Calu3 (cell line): ENCODE measurements at places on chromosomes 2 and 18.

GRCh38 chr2:73208258-73208657, 5.8 kb upstream of the SMYD5 start:
- DNase-seq = no peak

GRCh38 chr2:206502729-206503128, 59.4 kb downstream of the ADAM23 start:
- no peak for DNase-seq

GRCh38 chr2:230418341-230419016, 2.5 kb downstream of the SP100 start:
- DNase-seq = no peak

- DNase-seq = peak; percentile 18
These were observed 54.8 kb upstream of the ZC3H15 start for GRCh38 chr2:186431306-186431705.

- no peak for DNase-seq
These were observed 72.1 kb upstream of the LINC00305 start for GRCh38 chr18:64220941-64221340.

DNA sequence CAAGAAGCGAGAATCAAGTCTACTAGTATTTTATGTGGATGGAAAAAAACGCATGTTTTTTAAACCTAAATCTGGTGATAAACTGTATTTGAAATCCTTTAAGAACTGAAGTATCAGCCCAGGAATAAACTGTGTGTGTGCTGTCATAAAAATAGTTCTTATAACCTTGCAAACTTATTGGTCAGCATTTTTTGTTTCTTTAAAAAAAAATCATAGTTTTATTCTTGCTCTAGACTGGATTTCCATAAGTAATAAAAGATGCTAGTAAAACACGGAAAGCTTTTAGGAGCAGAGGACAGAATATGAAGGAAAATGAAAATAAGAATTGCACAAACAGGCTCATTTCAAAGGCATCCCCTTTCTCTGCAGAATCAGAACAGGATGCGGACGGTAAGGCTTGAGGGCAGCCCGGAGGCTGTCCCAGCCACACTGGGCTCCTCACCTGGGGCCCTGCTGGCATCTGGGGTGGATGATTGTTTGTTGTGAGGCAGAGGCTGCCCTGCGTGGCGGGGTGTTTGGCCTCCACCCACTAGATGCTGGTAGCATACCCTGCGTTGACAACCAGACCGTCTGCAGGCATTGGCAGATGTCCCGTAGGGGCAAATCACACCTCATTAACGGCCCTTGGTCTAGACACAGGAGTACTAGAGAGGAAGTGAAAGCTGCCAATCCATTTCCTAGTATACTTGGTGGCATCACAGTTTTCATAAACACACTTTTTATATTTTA, 52.5 kb downstream of the MBP start:
- no peak for DNase-seq

DNA sequence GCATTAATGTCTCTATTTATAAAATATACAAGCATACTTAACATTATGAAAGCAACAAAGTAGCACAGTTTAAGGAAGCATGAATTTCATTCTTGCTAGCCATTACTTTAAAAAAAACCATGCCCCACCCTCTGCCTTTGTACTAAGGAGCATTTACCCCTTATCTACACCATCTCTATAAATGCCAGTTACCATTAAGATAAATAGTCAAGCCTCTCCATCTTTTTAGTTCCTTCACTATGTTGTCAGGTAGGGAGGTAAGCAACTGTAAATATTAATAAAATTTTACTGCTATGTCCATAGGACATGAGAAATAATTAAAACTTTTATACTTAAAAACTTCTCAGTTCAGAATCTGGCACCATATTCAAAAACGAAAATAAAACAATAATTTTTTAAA, 42.1 kb downstream of the ROCK1 start:
- no peak for DNase-seq

- DNase-seq = peak; percentile 33
These were observed 1.3 kb downstream of the PTMA start for GRCh38 chr2:231709636-231709980.

GRCh38 chr2:118492335-118492734, 355.1 kb downstream of the EN1 start:
- no peak for DNase-seq

GRCh38 chr2:122704109-122704563, 948.7 kb downstream of the TSN start:
- DNase-seq = no peak

DNA sequence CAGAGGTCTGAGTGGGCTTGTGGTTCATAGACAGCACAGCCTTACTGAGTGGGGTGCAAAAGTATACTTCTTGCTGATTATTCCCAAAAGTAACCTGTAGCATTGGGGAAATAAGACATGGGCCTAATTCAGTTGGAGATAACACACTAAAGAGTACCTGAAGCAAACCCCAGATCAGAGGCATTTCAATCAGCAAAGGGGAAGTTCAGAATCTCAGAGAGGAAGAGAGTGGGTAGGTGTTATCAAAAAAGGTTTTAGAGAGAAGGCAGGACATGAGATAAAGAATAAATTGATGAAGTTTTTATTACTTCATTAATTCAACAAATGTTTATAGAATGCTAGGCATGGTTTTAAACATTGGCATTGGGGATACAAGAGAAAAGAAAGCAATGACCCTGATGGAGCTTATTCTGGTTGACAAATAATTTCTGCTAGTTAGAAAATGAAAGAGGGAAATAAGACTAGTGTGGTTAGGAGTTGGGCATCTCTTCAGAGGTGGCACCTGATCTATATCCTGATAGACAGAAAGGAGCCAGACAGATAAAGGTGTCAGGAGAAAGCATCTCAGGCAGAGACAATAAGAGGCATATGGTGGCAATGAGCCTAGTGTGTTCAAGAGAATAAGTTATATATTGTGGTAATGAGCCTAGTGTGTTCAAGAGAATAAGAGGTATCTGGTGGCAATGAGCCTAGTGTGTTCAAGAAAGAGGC, 153.8 kb upstream of the SETBP1 start:
- DNase-seq = no peak

- DNase-seq = peak; percentile 2
These were observed 229.5 kb upstream of the ZC3H15 start for GRCh38 chr2:186256540-186256939.

- no peak for DNase-seq
These were observed 67.2 kb downstream of the SRD5A2 start for GRCh38 chr2:31513553-31513952.

- DNase-seq = no peak
These were observed 47.2 kb downstream of the CLIP4 start for GRCh38 chr2:29162204-29162928.

DNA sequence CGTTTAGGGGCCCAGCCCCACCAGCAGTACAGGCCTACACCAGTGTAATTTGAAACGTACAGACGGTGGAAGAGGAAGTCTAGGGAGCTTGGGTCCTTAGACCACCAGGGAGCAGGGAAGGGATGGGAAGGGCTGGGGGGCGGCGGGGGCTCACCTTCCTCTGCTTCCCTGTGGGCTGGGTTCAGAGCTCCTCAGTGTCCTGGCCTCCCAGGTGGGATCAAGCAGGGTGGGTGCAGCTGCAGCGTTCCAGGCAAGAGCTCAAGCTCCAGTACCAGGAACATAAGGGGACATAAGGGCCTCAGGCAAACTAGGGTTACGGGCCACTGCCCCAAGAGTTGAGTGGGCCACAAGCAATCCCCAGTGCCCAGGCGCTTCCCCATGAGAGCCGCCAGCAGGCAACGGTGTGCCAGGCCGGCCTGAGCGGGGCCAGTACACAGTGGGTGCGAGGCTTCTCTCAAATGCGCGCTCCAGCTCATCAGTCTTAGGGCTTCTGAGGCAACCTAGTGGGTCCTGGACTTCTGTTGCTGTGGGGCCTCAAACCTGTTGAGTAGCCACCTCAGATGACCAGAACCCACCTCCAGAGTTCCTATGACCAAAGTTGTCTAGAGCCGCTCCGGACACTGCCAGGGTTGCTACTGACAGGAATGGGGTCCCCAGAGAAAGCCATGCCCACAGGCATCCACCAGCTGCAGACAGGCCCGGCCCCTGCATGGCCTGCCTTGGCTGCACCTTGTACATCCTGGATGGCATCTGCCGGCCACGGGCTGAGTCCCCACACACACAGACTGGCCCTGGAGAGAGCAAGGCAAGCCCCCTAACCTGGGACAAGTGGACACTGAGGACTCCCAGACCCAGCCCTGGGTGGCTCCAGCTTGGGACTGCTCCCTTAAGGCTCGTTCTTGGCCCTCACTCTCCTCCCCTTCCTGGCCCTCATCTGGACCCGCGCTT, 5.2 kb downstream of the ANKRD23 start:
- no peak for DNase-seq

- no peak for DNase-seq
These were observed 16.4 kb downstream of the KLF11 start for GRCh38 chr2:10059552-10060335.

GRCh38 chr2:1020206-1020605, 69.6 kb downstream of the SNTG2 start:
- DNase-seq = no peak

GRCh38 chr18:10386049-10386448, 68.4 kb upstream of the APCDD1 start:
- no peak for DNase-seq

- peak; percentile 24 for DNase-seq
These were observed 1435.7 kb downstream of the LRP1B start for GRCh38 chr2:140695155-140695554.

GRCh38 chr2:214830794-214831346, 21.4 kb upstream of the BARD1 start:
- no peak for DNase-seq

DNA sequence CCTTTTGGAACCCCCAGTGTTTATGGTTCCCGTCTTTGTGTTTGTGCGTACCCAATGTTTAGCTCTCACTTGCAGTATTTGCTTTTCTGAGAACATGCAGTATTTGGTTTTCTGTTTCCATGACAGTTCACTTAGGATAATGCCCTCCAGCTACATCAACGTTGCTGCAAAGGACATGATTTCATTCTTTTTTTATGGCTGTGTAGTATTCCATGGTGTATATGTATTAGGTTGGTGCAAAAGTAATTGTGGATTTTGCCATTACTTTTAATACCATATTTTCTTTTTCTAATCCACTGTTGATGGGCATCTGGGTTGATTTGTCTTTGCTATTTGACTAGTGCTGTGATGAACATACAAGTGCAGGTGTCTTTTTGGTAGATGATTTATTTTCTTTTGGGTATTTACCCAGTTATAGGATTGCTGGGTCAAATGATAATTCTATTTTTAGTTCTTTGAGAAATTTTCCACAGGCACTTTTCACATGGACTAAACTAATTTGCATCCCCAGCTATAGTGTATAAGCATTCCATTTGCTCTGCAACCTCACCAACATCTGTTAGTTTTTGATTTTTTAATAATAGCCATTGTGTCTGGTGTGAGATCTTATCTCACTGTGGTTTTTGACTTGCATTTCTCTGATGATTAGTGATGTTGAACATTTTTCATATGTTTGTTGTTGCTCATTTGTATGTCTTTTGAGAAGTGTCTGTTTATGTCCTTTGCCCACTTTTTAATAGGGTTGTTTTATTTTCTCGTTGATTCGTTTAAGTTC, 63.6 kb downstream of the CERS6 start:
- DNase-seq = no peak

DNA sequence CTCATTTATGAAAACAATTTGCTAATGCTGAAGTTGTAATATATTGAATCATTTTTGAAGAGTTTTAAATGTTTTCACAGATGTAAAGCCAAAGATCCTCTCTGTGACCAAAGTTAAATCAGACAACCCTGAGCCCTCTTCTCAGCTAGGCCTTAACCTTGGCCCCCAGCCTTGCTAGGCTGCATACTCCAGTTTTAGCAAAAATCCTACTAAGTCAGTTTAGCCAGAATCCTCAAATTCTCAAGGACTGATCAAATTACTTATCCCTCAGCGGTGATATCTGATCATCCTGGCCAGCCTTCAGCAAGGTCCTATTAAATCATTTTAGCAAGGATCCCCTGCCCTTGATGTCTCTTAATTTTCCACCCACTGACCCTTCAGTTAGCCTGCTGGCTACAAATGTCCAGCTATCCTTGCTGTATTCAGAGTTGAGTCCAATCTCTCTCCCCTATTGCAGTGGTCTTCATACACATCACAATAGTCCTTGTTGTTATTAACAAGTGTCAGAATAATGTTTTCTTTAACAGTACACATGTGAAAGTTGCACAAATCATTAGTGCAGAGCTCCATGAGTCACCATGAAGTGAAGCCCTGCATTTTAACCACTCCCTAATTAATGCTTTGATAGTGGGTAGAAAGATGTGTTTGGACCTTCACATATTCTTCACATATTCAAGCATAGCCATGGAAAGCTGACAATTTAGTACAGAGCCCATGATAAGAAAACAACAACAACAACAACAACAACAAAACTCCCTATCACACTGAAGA, 206.4 kb downstream of the NBAS start:
- no peak for DNase-seq

DNA sequence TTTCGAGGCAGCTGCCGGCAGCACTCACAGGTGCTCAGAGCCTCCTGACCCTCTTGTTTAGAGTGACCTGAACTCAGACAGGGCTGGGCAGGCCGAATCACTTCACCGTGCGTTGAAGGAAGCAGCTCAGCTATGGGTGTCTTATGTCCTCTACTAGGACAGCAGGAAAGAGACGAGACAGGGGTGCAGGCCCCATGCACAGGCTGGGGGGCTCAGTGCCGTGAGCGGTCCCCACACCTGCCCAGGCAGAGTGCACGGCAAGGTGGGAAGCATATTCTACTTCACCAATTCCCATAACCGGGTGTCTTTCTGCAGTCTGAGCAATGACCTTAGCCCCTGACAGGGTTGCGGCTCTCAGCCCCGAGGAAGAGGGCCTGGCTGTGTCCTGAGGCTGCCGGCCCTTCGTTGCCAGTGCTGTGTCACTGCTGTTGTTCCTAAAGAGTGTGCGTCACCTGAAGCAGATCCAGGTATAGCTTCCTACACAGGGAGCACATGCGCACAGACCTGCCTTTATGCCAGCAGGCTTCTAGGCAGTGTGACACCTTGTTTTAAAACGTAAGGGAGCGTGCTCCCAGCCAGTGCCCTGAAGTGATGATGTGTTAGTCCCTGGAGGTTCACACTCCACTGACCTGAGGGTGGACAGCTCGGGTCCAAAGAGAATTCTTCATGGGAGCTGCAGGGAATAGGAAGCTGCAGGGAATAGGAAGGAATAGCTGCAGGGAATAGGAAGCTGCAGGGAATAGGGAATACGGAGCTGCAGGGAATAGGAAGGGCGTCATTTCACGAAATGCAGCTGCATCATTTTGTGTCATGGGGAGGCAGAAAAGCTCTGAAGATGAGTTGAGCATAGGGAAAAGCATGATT, 207.9 kb upstream of the SALL3 start:
- no peak for DNase-seq

GRCh38 chr18:13112982-13113381, 105.6 kb upstream of the LDLRAD4 start:
- DNase-seq = peak; percentile 16
